ENCODE measurements at places on chromosomes 11 and 22.

DNA sequence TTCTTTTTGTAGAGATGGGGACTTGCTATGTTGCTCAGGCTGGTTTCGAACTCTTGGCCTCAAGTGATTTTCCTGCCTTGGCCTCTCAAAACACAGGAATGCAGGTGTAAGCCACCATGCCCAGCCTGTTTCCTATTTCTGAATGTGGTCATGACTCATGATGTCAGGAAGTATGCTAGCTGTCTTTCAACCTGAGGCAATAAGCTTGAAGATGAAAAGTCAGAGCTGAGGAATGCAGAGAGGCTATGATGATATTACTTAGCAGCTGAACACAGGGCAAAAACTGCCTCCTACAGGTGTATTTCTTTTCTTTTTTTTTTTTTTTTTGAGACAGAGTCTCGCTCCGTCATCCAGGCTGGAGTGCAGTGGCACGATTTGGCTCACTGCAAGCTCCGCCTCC lies 9.0 kb upstream of the NUCB2 start:
- DNase-seq, result no peak

DNA sequence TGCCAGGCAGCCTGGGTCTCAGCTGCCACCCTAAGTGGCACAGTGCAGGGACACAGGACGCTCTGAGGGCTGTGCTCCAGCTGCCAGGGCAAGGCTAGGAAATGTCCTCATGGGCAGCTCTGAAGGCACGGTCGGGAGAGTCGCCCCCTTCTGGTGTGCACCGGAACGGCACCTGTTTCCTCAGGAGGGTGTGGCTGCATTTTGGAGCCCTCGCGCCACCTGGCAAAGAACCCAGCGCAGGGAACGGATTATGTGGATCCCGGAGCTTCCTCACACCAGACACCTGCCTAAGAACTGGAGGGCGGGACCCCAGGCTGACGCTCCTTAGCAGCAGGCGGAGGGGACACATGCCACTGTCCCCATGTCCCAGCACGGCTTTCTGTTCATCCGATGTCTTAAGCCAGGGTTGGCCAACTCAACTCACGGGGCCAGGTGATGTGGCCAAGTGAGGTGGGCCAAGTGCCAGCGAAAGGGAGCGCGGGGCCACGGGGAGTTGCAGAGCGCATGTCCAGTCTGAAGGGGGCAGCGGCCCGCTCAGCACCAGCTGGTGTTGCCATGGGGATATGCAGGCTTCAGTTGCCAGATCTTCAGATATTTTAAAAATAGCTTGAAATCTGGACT lies 5.1 kb upstream of the SLC22A8 start:
- no peak for DNase-seq

- no peak for DNase-seq
Observed at GRCh38 chr22:36327922-36328551, 59.7 kb downstream of the MYH9 start.

DNA sequence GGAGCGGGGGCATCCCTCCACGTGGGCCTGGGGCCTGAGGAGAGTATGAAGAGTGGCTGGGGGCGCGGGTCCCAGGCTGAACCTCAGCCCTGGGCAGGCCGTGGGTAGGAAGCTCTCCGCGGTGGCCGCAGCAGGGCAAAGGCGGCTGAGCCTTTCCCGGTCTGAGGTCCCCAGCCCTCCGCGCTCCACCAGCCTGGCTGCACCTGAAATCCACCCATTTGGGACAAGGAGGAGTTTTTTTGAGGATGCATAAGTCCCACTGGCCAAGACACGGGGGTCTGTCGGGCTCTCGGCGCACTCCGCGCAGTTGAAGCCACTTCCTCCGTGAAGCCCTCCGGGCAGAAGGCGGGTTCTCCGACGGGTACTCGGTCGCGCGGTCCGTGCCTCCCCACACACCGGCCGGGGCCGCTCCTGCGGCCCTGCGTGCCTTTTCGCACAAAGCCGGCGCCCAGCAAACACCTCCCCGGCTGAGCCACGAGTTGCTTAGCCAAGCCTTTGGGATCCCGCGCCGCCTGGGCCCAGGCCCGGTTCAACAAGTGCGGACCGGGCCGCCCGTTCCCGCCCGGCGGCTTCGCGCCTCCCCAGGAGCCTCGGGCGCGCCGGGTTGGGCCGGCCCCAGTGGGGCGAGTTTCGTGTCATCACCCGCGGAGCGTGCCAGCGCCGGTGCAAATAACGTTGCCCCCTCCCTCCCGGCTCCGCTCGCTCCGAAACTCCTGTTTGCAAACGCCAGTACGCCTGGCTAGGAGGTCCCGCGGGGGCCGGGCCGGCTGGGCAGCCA lies 666 bp upstream of the OVOL1 start:
- no peak for DNase-seq

DNA sequence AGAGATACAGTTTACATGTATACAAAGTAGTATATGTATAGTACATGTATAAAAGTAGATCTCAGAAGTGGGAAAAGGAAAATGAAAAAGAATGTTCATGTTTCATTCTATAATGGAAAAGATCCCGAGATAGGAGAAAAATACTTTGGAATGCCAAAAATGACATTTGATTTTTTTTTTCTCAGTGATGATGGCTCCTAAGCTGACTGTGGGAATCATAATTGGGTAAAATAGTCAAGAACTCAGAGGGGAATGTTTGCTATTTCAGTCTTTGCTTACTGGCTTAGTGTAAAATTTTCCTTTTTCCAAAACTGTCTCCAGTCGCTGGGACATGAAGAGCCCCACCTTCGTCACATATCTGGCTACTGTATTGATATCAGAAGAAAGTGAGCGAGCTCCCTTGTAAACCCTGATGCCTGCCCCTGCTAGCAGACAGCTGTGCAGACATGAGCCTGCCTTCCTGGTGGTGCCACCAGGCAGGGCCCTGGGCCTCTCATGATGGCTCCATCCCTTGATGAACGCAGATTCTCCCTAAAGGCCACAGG lies 944.6 kb downstream of the NTM start:
- no peak for DNase-seq

- no peak for DNase-seq
Observed at GRCh38 chr11:134691295-134691873, 279.3 kb upstream of the B3GAT1 start.

DNA sequence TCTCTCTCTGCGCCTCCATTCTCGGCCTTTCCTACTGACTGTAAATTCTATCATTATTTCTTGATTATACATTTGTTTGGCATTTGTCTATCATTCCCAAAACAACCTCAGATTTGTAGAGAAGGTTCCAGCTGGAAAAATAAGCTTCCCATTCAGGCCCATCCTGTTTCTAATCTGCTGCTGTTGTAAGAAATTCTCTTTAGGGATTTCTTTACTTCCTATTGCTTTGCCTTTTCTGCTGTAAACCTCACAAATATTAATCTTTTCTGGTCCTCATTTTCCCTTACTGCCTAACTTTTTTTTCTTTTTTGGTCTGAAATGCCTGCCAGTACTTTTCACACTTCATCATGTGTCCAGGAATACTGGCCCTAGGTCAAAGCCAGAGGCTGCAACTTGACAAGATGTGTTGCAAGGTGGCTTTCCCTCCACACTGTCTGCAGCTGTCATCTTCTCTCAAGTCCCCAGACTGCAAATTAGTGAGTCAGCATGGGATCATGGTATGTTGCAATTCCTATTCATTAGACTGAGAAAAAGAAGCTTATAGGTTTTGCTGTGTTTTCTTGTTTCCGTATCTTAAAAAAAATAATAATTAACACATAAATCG lies 858.7 kb upstream of the CHORDC1 start:
- DNase-seq, result no peak

DNA sequence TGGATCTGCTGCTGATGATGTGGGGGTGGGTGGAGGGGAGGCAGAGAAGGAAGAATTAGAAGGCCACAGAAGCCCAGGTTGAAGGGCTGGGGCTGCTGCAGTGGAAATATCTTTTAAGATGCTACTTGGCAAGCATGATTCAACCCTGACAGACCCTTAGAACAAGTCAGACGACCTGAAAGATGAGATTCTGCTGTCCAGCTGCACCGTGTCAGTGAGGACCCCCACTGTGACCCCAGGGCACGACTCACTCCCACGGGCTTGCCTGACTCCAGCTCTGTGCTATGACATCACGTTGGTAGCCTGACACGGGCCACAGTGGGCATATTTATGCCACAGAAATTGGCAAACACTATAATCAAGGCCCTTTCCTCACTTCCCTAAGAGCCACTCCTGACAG lies 36.0 kb downstream of the LRFN4 start:
- DNase-seq, result no peak

DNA sequence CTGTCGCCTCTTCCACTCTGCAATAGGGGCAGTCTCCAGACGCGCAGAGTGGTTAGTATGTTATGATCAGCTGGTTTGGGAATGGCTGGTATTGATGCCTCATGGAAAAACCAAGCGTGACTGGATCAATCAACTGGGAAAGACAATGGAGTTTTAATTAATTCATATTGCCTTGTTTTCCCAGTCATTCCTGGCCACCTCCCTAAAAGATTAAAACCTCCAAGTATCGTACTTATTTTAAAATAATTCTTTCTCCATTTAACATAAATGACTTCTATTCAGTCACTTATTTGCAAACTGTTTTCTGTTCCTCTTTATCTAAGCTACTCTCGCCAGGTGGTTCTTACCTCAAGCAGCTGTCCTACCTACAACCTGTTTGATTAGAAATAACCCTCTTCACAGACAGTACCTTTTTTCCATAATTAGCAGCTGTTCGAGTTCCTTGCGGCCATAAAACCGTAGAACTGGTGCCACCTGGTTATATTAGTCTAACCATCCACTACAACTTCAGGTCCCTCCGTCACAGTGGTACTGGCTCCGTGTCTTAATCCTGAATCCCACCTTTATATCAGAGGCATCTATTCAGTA lies 898 bp downstream of the ZNF215 start:
- peak; percentile 65 for DNase-seq

GRCh38 chr11:7512525-7513233 lies 1.1 kb upstream of the PPFIBP2 start:
- DNase-seq, result no peak

DNA sequence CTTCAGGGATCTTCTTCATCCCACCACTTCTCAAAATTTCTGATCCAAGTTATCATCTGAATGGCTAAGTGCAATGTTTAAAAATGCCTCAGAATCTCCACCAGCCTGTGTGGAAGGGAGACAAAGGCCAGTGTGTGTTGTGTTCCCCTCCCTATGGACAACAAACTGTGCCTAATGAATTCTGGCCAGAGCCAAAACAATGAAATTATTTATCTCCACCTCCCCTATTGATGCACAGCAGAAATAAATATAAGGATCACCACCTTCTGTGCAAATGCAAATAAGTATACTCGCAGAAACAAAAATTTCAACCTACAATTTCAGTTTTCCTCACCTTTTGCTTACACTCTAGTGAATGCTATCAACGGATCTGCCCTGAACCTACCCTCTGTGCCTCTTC lies 75.8 kb downstream of the GAB2 start:
- no peak for DNase-seq

DNA sequence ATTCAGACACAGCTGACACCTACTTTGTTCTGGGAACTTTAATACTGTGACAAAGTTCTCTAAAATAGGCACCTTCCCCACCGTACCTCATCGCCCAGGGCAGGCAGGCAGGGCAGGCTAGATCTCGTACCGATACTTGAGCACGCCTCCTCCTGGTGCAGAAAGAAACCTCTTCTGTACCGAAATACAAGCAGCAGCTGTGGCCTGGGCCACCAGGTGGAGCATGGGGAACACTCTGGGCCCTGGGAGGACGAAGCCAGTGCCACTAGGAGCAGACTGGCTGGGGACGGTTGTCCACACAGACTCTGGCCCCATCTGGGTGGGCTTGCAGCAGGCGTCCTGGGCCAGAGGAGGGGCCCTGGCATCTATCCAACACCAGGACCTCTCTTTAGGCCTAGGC lies 12.8 kb downstream of the PMM1 start:
- DNase-seq, result no peak

DNA sequence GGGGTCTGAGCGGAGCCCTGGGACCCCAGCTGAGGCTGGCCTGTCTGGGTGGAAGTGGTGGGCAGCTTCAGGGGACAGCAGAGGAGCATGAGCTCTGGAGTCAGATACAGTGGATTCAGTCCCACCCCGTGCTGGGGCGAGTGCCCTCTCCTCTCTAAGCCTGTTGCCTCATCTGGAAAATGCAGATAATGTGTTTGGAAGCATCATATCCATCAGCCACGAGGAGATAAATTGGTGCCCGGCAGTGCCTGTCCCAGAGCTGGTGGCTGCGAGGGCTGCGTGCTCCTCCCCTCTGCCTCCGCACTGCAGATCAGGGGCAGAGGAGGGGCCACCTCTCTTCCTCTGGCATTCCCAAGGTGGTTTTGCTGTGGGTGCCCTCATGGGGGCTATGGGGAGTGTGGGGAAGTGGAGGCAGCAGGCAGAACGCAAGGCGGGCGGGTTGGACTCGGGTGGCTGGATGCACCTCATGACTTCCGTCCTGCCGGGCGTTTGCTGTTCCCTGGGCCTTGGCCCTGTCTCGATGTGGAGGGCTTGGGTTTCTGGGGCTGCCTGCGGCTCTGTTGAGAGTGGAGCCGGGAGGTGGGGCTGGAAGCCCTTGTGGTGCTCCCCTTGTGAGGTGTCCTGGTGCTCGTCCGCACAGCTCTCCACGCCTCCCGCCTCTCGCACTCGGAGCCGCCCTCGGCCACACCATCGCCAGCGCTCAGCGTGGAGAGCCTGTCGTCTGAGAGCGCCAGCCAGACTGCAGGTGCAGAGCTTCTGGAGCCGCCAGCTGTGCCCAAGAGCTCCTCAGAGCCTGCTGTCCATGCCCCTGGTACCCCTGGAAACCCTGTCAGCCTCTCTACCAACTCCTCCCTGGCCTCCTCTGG lies 20.9 kb downstream of the MICALL1 start:
- DNase-seq, result no peak

GRCh38 chr22:39718921-39719475 lies 148.4 kb downstream of the CACNA1I start:
- no peak for DNase-seq

DNA sequence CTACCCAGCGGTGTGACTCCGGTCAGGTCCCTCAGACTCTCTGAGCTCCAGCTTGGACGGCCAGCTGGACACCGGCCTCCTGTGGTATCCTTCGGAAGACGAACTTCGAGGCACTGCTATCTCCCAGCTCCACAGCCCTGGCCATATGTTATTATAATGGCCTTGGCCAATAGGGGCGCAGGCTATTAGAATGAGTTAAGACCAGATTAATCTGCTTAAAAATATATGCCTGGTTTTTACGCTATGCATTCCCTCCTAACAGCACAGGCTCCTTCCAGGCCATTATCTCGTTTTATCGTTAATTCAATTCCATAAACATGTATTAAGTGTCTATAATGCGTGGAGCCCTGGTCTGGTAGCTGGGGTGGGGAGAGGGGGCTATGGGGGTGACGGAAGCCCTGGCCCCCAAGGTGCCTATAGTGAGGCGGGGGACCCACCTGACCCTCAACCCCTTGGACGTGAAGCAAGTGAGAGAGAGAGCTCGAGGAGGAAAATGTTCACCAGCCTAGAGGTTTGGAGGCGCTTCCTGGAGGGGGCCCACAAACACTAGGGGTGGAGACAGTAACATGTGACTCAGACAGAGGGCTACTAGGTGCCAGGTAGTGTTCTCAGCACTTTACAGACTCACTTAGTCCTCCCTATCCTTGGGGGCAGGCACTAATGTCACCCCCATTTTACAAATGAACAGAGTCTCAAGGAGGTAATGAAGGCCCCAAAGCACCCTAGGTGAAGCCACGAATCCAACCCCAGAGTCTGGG lies 37.5 kb upstream of the TCF20 start:
- DNase-seq, result no peak

- DNase-seq, result no peak
Observed at GRCh38 chr11:12216671-12217374, 106.4 kb downstream of the MICAL2 start.
